ENCODE measurements at places on chromosomes 16 and 17.

GRCh38 chr17:82910041-82910481 lies 70.2 kb upstream of the ZNF750 start:
- no peak for DNase-seq

GRCh38 chr17:49695698-49696232 lies 12.0 kb downstream of the SLC35B1 start:
- no peak for DNase-seq

DNA sequence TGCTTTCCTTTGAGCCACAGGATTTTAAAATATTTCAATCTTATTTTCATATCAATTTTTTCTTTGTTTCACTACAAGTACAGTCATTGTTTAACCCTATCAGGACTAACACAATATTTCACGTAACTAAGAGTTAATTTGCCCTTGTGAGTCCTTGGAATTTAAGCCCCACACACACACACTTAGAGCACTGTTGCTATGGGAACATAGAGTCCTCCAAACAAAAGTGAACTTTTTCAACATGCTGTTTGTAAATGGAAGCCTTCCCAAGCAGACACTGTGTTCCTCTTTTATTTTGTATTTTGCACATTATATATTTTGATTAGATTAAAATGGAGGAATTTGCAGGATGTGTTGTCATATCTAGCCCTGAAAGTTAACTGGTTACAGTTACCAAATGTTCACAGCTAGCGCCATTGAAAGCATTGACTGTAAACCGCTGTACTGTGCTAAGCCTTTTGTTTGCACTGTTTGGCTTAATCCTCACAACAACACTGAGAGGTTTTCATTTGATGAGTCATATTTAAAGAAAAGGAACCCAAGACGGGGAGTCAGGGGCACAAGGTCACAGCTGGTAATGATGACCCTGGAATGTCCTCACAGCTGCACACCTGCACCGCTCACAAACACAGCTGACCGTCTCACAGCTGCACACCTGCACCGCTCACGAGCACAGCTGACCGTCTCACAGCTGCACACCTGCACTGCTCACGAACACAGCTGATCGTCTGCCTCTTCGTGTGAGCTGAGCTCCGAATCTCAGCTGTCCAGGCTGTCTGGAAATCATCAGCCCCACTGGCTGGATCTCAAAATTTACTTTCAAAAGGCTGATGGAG lies 6.3 kb downstream of the HSBP1 start:
- DNase-seq: no peak

DNA sequence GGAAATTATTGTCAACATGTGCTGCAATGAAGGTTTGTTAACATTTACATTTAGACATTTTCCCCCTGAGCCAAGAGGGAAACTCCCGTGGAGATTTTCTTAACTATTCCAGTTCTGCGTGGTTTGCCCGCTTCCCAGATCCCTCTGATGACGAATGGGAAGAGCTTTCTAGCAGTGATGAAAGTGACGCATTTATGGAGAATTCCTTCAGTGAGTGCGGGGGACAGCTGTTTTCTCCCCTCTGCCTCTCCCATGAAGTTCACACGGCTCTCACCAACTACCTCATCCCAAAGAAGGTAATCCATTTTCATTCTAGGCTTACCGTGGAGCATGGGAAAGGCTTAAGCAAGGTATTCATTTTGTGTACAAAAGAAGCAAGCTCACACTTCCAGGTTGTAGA lies 18.2 kb downstream of the HEATR3 start:
- no peak for DNase-seq

DNA sequence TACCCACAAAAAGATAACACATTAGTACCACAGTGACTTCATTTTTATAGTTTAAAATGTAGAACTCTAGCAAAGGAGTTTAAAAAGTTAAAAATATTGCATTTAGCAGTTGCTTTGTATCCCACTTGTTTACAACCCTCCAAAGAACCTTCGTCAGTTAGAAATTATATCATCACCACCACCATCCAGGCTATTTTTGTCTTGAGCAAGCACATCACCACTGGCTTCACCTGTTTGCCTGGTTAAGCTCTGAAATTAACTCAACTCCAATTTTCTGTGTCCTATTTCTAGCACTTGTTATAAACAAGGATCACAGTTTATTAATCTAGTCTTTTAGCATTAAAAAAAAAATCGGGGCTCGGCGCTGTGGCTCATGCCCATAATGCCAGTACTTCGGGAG lies 6.1 kb downstream of the GLYR1 start:
- DNase-seq: no peak

GRCh38 chr16:12754824-12755543 lies 48.7 kb downstream of the CPPED1 start:
- DNase-seq: no peak

DNA sequence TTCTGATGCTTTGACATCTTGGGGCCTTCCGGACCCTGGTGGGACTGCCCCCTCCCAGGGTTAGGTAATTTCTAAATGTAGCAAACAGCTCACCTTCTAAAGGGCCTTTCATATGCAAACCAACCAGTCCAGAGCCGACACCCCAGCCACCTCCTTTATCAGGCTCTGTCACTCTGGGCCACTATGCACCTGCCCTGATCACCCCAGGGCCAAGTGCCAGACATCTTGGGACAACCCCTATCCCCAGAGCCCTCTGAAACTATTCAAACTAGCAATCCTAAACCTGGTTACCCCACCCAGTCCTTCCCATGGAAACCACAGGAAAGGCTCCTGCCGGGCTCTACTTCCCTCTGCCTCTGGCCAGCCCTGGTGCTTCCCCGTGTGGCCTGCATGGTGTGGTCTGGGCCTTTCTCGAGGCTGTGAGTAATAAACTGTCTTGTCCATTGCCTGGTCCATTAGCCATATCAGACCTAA lies 91.2 kb upstream of the TNRC6C start:
- DNase-seq: no peak
